ENCODE measurements at places on chromosomes 1 and 21.
A peak's percentile ranks its signal among the peaks of the same experiment; 100 is the strongest.

GRCh38 chr1:61808968-61809367 is 66.7 kb downstream of the PATJ start:
- DNase-seq, result peak; percentile 77

- DNase-seq, result no peak
These were observed 42.0 kb downstream of the ZBTB18 start for GRCh38 chr1:244092964-244093638.

GRCh38 chr21:34274001-34274400 is 89.8 kb upstream of the KCNE2 start:
- peak; percentile 72 for DNase-seq

- DNase-seq, result peak; percentile 25
These were observed 71.7 kb upstream of the MROH9 start for GRCh38 chr1:170863621-170864020.

- peak; percentile 99 for DNase-seq
These were observed 52.4 kb upstream of the BCL10 start for GRCh38 chr1:85328713-85329397.

DNA sequence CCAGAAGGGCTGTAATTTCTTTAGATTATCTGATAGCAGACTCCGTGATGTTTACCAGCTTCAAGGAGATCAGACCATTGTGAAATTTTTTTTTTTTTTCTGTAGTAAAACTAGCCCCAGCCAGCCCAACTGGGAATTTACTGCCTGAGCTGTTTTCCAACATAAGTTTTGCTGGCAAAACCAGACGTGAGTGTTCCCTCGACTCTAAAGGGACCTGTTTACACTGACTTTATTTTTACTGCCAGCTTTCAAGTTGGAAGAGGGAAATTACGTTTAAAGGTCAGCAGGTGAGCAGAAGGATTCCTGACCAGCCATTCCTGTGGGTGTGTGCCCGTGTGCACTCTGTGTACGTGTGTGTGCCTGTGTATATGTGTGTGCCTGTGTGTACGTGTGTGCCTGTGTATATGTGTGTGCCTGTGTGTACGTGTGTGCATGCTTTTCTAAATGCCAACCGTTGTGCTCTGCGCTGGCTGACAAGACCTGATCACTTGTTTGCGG is 374 bp downstream of the MAB21L3 start:
- DNase-seq, result no peak

- DNase-seq, result peak; percentile 59
These were observed 54.8 kb upstream of the SOD1 start for GRCh38 chr21:31604591-31605190.

DNA sequence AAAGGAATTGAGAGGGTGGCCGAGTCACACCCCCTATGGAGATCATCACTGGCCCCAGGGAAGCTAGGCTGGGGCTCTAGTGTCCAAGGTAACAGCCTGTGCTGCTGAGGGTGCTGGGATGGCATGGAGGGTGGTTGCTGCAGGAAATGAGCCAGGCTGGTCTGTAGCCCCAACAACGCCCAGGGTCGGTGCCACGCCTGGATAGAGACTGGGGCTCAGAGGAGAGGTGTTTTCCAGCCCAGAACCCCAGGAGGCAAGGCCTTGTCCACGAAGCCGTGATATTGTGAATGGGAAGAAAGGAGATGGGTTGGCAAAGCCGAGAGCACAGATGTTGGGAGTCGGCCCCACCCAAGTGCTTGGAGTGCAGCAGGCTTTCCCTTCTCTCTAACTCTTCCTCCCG is 68.9 kb upstream of the ACTRT2 start:
- no peak for DNase-seq

- DNase-seq, result no peak
These were observed 101.7 kb downstream of the KIF26B start for GRCh38 chr1:245256528-245256927.
